Activated CD8-positive, alpha-beta memory T cell treated with anti-CD3 and anti-CD28 coated beads for 36 hours (primary cell): ENCODE measurements at places on chromosomes 2 and 18. TPM values are rescaled to one million over a fixed set of nuclear protein-coding genes. Genes with fewer than 3 reads are reported as not detected.

EPAS1 gene
- 6.8 TPM for total RNA-seq

APLF gene
- 2.8 TPM for total RNA-seq

AOX1 gene
- not detected for total RNA-seq

HAUS1 gene
- total RNA-seq, result 59.2 TPM

ASB18 gene
- not detected for total RNA-seq

NCKAP5 gene
- not detected for total RNA-seq

MYO5B gene
- not detected for total RNA-seq

LCT gene
- total RNA-seq, result 0.25 TPM

GPN1 gene
- total RNA-seq, result 60.7 TPM

SLC4A5 gene
- total RNA-seq, result 1.6 TPM

RPRM gene
- not detected for total RNA-seq

AQP4 gene
- total RNA-seq, result not detected

RBM43 gene
- total RNA-seq, result 2.2 TPM

EGR4 gene
- 0.48 TPM for total RNA-seq

GREB1 gene
- 0.30 TPM for total RNA-seq

RAB27B gene
- total RNA-seq, result 0.19 TPM

CHRND gene
- not detected for total RNA-seq

LINC00305 gene
- not detected for total RNA-seq

ABCB6 gene
- total RNA-seq, result 20.8 TPM

PLEKHH2 gene
- 0.70 TPM for total RNA-seq

GALNT3 gene
- 2.6 TPM for total RNA-seq

NEURL3 gene
- total RNA-seq, result 0.13 TPM

WDPCP gene
- 7.8 TPM for total RNA-seq

LYG2 gene
- total RNA-seq, result not detected

TGFA gene
- 0.13 TPM for total RNA-seq

GKN1 gene
- not detected for total RNA-seq

UBXN4 gene
- total RNA-seq, result 85.0 TPM

FOSL2 gene
- 76.9 TPM for total RNA-seq

STEAP3 gene
- total RNA-seq, result 0.44 TPM

SIX2 gene
- total RNA-seq, result not detected

ACADL gene
- not detected for total RNA-seq

NCKAP1 gene
- 7.5 TPM for total RNA-seq

IL36G gene
- not detected for total RNA-seq

TP53I3 gene
- 3.0 TPM for total RNA-seq

HOXD3 gene
- total RNA-seq, result not detected

MAP3K19 gene
- not detected for total RNA-seq

PAX8 gene
- 2.5 TPM for total RNA-seq

IL1A gene
- total RNA-seq, result 3.3 TPM

MOB4 gene
- total RNA-seq, result 23.6 TPM

IL1R1 gene
- total RNA-seq, result 2.1 TPM

WDR35 gene
- total RNA-seq, result 12.4 TPM

MPP4 gene
- total RNA-seq, result not detected

ELOA2 gene
- not detected for total RNA-seq

NYAP2 gene
- total RNA-seq, result not detected

DTNB gene
- 19.8 TPM for total RNA-seq

ZNF521 gene
- total RNA-seq, result not detected

LRRTM4 gene
- total RNA-seq, result not detected
